NCI-H526 (cell line): ENCODE measurements at places on chromosomes 5 and 9.

DNA sequence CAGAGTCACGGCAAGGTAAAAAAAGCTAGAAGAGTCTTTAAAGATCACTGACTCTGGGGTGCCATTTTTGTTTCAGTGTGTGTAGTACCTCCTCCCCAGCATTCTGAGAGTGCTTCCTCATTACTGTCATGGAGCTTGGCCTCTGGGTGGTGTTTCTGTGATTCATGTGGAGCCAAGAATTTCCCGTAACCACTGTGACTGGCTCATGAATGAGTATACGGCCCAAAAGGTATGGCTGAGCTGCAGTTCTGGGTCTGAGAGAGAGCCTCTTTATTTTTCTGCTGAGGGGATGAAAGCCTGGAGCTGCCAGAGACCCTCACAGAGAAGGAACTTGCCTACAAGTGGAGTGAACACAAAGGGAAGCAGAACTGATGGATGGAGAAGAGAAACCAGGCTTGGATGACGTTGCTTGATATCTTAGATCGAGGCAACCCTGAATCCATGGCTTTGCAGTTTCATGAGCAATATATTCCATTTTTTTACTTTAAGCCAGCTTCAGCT lies 85.6 kb downstream of the PTTG1 start:
- no peak for DNase-seq

DNA sequence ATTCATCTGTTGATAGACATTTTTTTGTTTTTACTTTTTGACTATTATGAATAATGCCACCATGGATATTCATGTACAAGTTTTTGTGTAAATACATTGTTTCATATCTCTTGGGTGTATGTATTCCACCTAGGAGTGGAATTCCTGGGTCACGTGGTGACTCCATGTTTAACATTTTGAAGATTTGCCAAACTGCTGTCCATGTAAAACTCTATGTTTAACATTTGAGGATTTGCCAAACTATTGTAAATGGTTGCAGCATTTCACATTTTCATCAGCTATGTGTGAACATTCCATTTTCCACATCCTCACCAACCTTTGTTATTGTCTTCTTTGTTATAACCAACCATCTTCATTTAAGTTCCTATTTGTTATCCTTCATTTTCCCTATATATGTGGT lies 12.2 kb downstream of the TMEFF1 start:
- DNase-seq: no peak

GRCh38 chr9:35293376-35293964 lies 131.7 kb downstream of the UNC13B start:
- no peak for DNase-seq

GRCh38 chr9:124414612-124415011 lies 630 bp downstream of the PSMB7 start:
- DNase-seq: no peak

DNA sequence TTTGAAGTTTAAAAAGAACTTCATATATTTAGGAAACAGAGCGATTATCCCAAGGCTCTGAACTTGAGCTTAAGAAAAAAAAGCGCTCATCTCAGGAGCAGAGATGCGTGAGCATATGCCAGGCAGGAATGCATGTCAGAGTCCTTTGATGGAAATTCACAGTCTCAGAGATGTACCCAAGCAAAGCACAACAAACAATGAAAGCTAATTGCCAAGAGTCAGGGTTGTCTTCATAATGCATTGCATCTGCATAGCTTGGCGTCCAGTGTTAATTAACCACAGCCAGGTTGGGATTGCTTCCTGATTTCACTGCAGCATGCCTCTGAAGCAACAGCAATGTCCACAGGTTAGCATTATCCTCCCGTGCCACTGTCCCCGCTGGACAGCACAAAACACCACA lies 907.0 kb upstream of the DMAC1 start:
- no peak for DNase-seq

DNA sequence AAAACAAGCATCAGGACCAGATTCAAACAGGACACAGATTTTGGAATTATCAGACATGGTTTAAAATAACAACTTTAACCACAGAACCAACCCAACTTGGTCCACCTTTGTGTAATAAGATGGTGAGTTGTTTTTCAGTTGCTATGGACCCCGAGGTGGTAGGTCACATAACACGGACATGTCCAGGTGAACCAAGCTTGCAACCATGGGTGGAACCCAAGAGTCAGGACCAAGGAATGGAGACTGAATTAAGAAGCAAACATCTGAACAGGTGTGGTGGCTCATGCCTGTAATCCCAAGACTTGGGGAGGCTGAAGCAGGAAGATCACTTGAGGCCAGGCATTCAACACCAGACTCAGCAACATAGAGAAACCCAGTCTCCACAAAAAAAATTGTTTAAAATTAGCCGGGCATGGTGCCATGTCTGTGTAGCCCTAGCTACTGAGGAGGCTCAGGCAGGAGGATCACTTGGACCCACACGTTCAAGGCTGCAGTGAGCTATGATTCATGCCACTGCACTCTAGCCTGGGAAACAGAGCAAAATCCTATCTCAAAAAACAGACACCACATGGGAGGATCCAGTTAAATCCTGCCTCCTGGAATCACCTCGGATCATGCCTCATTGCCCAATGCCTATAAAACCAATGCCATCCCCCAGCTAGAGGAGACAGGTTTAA lies 10.6 kb downstream of the PTBP3 start:
- no peak for DNase-seq

GRCh38 chr9:34459941-34460340 lies 1.3 kb downstream of the DNAI1 start:
- DNase-seq: no peak

- no peak for DNase-seq
Observed at GRCh38 chr5:83392766-83393503, 78.6 kb upstream of the VCAN start.
